ENCODE measurements at places on chromosomes 13 and 19.

- no peak for DNase-seq
Observed at GRCh38 chr13:113422807-113423519, 30.3 kb downstream of the ADPRHL1 start.

- DNase-seq, result no peak
Observed at GRCh38 chr13:71169180-71169579, 697.8 kb downstream of the DACH1 start.

- DNase-seq, result no peak
Observed at GRCh38 chr19:29530540-29531457, 5.0 kb downstream of the VSTM2B start.

- no peak for DNase-seq
Observed at GRCh38 chr13:80454245-80454644, 113.3 kb upstream of the SPRY2 start.

- no peak for DNase-seq
Observed at GRCh38 chr19:633786-634639, 676 bp upstream of the POLRMT start.

GRCh38 chr19:55621673-55622231 lies 2.6 kb downstream of the ZNF784 start:
- DNase-seq, result no peak

DNA sequence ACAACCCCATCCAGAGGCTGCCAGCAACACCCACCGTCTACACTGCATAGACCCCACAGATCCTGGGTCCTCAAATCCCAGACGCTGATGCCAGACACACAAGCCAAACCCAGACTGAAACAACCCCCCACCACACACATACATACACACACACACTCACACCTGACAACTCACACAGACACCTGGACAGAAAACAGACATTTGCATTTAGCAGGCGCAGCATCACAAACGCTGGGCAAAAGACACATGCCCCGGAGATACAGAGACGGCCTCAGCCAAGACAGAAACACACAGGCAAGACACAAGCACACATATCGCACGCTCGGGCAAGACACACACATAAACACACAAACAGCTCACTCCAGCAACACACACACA lies 1.3 kb downstream of the BBC3 start:
- peak; percentile 30 for DNase-seq

DNA sequence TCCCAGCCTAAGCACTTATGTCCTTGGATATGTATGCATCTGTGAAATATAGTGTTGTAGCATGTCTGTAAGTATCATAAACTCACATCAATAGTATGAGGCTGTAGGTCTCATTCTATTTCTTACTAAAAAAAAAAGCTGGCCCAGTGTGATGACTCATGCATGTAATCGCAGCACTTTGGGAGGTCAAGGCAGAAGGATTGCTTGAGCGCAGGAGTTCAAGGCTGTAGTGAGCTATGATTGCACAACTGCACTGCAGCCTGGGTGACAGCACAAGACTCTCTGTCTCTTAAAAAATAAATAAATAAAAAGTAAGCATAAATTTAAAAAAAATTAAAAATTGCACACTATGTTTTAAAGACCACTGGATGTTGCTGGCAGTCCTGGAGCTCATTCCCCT lies 79.1 kb upstream of the SPATA13 start:
- no peak for DNase-seq

- DNase-seq, result no peak
Observed at GRCh38 chr19:23823952-23824389, 65.3 kb upstream of the ZNF681 start.

GRCh38 chr13:36258831-36259230 lies 38.8 kb downstream of the CCDC169 start:
- no peak for DNase-seq

DNA sequence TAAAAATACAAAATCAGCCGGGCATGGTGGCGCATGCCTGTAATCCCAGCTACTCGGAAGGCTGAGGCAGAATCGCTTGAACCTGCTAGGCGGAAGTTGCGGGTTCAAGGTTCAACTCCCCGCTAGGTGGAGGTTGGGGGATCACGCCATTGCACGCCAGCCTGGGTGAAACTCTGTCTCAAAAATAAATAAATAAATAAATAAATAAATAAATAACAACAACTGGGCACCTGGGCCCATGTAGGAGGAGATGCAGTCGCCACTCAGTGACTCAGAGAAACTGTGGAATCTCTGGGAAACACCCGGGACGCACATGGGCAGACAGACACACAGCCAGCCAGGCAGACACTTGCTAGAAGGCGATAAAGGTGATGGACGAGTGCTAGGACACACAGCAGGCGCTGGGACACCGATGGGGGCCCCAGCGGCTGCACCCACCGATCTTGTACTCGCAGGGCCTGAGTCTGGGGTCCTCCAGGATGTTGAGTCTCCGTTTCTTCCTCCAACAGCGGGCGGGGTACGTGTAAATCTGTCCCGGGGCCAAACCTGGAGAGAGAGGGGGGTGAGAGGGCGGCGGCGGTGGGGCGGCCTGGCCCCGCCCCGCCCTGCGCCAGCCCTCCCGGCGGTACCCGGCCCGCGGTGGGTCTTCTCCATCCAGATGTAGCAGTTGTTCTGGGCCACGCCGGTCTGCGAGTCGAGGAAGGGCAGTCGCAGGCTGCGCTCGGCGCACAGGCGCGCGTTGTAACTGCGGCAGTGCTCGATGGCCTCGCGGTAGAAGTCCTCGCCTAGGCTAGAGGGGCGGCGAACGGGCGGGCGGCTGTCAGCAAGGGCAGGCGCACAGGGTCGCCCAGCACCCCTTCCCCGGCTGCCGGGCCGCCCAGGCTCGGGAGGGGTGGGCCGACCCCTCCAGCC lies 1.8 kb downstream of the DPF1 start:
- no peak for DNase-seq

DNA sequence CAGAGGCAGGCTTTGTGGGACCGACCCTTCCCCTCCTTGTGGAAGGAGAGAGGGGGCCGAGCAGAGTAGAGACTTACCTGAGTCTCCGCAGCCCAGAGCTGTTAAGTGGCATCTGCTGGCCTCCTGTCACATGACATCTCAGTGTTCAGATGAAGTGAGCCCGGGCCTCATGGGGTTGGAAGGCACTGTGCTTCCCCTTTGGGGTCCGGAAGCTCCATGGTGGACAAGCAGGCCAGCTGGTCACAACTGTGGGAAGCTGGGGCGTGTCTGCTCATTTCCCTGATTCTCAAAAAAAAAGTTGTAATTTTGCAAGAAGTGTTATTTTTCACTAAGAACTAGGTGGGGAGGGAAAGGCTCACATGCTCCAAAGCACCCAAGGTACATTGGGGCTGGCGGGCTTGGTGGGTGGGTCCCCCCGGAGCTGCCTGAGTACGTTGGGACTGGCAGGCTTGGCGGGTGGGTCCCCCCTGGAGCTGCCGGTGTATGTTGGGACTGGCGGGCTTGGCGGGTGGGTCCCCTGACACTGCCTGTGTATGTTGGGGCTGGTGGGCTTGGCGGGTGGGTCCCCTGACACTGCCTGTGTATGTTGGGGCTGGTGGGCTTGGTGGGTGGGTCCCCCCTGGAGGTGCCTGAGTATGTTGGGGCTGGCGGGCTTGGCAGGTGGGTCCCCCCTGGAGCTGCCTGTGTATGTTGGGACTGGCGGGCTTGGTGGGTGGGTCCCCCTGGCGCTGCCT lies 18.2 kb upstream of the DCUN1D2 start:
- DNase-seq, result no peak

DNA sequence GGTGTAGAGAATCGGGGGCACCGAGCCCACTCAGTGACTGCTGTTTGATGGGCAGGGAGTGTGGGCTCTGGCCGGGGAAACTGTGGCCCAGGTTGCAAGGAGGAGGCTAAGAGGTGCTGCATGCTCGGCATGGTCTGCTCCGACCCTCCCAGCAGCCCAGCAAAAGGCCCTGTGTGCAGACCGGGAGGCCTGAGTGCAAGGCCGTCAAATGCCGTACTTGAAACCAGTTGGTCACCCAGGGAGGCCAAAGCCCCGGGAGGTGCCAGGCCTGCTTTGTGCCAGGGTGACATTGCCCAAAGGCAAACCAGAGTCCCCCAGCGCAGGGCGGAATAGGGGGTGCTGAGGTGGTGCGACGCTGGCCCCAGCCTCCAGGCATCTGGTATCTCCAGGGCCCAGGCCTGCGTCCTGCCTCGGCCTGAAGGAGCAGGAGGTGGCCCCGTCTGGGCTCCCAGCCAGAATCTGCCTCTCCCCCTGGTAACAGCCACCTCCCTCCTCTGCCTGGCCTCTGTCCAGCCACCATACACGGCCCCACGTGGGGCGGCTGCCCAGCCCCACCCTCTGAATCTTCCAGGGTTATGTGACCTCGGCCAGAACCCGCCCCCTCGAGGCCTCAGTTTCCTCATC lies 4.0 kb downstream of the PIK3R2 start:
- peak; percentile 78 for DNase-seq

- DNase-seq, result peak; percentile 31
Observed at GRCh38 chr19:38970664-38971532, 4.6 kb downstream of the FBXO17 start.

GRCh38 chr19:43997631-43998290 lies 5.0 kb upstream of the ZNF230 start:
- peak; percentile 22 for DNase-seq

GRCh38 chr13:62094932-62095331 lies 679.3 kb upstream of the PCDH20 start:
- no peak for DNase-seq

DNA sequence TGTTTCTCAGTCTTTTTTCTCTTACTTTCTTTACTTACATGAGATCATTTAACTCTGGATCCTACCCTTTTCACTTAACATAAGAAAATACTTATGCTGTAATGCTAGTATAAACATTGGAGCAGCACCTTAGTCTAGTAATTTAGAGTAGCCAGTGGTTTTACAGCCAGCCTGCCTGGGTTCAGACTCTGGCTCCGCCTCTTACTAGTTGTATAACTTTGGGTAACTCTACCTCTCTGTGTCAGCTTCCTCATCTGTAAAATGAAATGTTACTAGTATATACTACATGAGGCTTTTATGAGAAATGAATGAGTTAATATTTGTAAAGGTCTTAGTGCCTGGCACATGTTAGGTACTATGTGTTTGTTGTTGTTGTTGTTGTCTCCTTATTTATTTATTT lies 5.6 kb downstream of the CDADC1 start:
- DNase-seq, result no peak

GRCh38 chr13:41434831-41435520 lies 22.4 kb upstream of the RGCC start:
- no peak for DNase-seq

- no peak for DNase-seq
Observed at GRCh38 chr13:28376604-28377003, 118.3 kb downstream of the FLT1 start.

- DNase-seq, result peak; percentile 85
Observed at GRCh38 chr19:40305403-40305802, 20.3 kb upstream of the AKT2 start.

DNA sequence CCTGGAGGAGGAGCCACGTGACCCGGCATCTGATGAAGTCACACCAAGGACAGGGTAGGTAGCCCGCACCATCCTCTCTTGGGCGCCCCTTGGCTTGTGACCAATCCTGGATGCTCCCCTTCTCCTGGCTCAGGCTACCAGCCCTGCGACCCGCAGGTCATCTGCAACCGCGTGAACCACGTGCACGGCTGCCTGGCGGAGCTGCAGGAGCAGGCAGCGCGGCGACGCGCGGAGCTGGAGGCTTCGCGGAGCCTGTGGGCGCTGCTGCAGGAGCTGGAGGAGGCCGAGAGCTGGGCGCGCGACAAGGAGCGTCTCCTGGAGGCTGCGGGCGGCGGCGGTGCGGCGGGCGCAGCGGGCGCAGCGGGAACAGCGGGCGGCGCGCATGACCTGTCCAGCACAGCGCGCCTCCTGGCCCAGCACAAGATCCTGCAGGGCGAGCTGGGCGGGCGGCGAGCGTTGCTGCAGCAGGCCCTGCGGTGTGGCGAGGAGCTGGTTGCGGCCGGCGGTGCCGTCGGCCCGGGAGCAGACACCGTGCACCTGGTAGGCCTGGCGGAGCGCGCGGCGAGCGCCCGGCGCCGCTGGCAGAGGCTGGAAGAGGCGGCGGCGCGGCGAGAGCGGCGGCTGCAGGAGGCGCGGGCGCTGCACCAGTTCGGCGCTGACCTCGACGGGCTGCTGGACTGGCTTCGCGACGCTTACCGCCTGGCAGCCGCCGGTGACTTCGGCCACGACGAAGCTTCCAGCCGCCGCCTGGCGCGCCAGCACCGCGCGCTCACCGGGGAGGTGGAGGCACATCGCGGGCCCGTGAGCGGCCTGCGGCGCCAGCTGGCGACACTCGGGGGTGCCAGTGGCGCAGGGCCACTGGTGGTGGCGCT lies 45.9 kb downstream of the SPTBN4 start:
- DNase-seq, result peak; percentile 12

GRCh38 chr19:30781519-30781918 lies 409.3 kb downstream of the ZNF536 start:
- no peak for DNase-seq

DNA sequence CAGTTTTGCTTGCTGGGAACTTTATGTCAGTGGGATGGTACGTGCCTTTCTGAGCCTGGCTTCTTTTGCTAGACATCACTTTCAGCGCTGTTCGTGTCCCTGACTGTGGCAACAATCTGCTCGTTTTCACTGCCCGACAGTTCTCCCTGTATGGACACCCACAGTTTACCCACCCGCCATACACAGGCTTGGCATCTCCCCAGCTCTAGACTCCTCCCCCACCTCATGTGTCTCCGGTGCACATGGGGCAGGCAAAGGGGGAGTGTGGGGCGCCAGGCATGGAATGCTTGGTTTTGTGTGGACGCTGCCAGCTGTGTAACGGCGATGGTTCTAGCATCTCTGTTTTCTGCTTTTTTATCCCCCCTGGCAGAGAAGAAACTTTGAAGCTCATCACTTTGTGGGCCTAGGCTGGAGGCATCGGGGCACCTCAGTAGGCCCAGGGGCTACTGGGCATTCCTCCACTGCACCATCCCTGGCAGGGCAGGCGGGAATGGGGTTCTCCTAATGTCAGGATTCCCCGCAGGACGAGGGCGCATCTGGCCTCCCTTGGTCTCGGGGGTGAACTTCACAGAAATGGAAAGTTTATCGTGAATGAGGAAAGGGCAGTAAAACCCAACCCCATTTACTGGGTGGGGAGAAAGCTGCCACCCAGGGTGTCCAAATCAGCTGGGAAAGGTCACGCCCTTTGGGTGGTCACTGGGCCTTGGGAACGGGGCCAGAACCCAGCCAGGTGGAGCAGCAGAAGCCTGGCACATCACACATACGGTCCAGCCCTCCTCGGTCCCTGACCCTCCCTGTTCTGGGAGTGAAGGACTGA lies 60.8 kb downstream of the CEBPG start:
- no peak for DNase-seq

DNA sequence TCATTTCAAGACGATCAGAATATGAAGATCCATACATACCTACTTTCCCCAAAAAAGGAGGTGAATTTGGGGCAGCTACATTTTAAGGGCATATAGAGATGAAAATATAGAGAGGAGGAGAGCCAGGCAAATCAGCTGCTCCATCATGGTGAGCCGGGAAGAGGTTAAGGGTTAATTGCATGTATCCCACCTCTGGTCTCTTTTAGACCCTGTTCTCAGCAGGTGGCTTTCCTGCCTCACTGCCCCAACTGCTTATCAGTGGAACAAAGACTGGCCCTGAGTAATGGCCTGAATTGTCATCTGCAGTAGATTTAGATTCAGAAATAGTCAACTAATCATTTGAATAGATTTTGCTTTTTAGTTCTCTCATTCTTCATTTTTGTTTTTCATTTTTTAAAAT lies 206.6 kb downstream of the SPRY2 start:
- no peak for DNase-seq

GRCh38 chr19:16164222-16164890 lies 9.0 kb downstream of the CIB3 start:
- no peak for DNase-seq
